ENCODE measurements at places on chromosomes 5 and 9. TPM values are rescaled to one million over a fixed set of nuclear protein-coding genes. Genes with fewer than 3 reads are reported as not detected.

- H3K36me3 ChIP-seq: no peaks in the 10 kb centered on the region
- no peak for DNase-seq
- H3K4me1 ChIP-seq: peaks cover under 1% of the 10 kb centered on the region
- no peaks in the 10 kb centered on the region for H3K27me3 ChIP-seq
Measured at GRCh38 chr9:77951369-77951768, 80.2 kb downstream of the GNAQ start.

GRCh38 chr5:96016216-96016615 is 54.6 kb upstream of the ELL2 start:
- H3K27me3 ChIP-seq: no peaks in the 10 kb centered on the region
- peaks cover 10% of the 10 kb centered on the region for H3K4me1 ChIP-seq
- no peak for DNase-seq
- H3K27ac ChIP-seq: no peak overlapping the region
- no peak overlapping the region for H3K4me3 ChIP-seq

DNA sequence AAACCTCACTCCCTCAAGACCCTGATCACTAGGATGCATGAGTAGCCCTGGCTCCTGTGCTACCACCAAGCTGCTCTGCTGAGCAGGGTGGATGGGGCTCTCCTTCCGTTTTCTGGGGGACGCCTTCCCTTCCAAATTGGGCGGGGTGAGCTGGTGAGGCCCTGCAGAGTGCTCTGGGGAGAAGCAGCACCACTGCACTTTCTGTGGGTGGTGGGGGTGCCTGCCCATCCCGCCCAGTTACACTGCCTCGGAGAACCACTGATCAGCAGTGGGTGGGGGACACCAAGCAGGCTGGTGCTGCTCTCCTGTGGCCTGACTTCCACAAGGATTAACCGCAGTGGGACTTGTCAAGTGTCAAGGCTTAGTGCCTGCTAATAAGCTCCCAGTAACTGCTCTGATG is 19.0 kb downstream of the GFPT2 start:
- peaks cover 12% of the 10 kb centered on the region for H3K27me3 ChIP-seq
- no peak overlapping the region for H3K4me3 ChIP-seq
- H3K4me1 ChIP-seq: no peaks in the 10 kb centered on the region
- DNase-seq: no peak
- H3K36me3 ChIP-seq: no peaks in the 10 kb centered on the region
- no peak overlapping the region for H3K27ac ChIP-seq

GRCh38 chr9:73667749-73668148 is 516.1 kb downstream of the ANXA1 start:
- no peaks in the 10 kb centered on the region for H3K36me3 ChIP-seq
- no peak for DNase-seq
- no peaks in the 10 kb centered on the region for H3K4me1 ChIP-seq
- no peak overlapping the region for H3K27ac ChIP-seq
- H3K27me3 ChIP-seq: no peaks in the 10 kb centered on the region
- no peak overlapping the region for H3K4me3 ChIP-seq

GRCh38 chr9:82188817-82189216 is 200.2 kb downstream of the SPATA31D1 start:
- DNase-seq: no peak
- H3K36me3 ChIP-seq: no peaks in the 10 kb centered on the region
- no peak overlapping the region for H3K27ac ChIP-seq
- H3K4me1 ChIP-seq: no peaks in the 10 kb centered on the region
- H3K27me3 ChIP-seq: no peaks in the 10 kb centered on the region
- no peak overlapping the region for H3K4me3 ChIP-seq

DNA sequence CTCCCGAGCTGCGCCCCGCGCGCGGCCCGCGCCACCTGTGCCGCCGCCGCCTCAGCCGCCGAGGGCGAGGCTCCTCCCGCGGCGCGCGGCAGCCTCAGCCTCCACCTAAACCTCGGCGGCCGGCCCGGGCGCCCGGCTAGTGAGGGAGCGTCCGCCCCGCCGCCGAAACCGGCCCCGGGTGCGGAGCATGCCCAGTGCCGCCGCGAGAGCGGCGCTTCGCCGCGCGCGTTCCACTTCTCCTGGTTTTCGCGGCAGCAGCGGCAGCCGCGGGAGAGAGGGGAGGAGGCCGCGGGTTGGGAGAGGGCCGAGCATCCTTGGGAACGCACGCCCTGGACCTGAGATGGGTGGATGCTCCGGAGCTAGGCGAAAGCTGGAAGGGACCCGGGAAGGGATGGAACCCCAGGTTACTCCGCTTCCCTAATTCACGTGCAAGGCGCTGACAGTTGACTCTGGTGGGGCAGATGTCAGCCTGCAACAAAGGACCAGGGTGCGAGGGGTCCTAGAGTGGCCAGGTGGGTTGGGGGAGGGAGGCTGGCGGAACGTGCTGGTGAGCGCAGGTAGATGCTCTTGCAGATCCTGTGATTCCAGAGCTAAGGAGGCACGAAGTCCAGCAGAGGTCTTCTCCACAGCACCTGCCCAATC is at the start of gene CTNND2:
Gene CTNND2 (minus strand): TSS at position 182 of the 642 bp plus-strand sequence. CDS start 593 bp downstream, outside the sequence.
- peaks cover 31% of the 10 kb centered on the region for H3K27me3 ChIP-seq
- DNase-seq: no peak
- H3K4me3 ChIP-seq: no peak within 1 kb of the TSS

- no peak for DNase-seq
- H3K4me1 ChIP-seq: no peaks in the 10 kb centered on the region
- no peak overlapping the region for H3K4me3 ChIP-seq
- H3K27me3 ChIP-seq: no peaks in the 10 kb centered on the region
- no peak overlapping the region for H3K27ac ChIP-seq
- no peaks in the 10 kb centered on the region for H3K36me3 ChIP-seq
Measured at GRCh38 chr5:7728076-7728475, 122.9 kb downstream of the CFAP90 start.

DNA sequence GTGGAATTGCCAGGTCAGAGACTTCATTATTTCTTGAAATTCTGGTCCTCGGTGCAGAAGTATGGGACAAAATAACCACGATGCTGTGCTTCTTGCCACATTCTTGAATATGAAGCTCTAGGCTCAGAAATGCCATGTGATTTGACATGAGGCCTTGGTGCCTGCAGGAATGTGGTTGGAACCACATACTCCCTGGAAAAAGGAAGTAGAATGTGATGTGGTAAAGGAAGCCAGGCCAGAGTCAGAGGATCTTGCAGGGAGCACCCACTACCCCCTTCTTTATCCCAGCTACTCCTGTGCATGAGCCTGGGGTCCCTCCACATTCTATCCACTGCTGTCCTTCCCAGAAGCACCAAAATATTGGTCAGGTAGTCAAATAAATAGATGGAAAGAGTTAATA is 80.9 kb downstream of the FOXD1 start:
- no peak for DNase-seq
- H3K27ac ChIP-seq: no peak overlapping the region
- no peaks in the 10 kb centered on the region for H3K4me1 ChIP-seq

- no peak overlapping the region for H3K4me3 ChIP-seq
- DNase-seq: peak; percentile 66
- no peaks in the 10 kb centered on the region for H3K4me1 ChIP-seq
- no peaks in the 10 kb centered on the region for H3K36me3 ChIP-seq
- no peak overlapping the region for H3K27ac ChIP-seq
Measured at GRCh38 chr5:4879693-4880303, 260.3 kb upstream of the ADAMTS16 start.

DNA sequence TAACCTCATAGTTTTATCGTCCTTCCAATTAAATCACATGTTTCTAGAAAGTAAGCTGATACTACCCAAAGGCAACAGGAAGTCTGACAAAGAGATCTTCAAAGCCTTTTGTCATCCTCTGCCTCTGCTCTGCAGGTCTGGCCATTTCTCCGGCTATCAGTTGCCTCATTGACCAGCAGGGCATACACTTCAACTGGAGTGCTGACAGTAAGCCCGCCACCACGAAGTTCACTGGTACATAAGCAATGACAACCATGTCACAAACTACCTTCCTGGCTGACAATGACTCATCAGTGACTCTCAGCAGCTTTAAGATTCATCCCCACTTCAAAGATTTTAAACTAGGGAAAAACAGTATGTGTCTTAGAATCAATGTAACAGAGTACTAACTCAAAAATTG is 20.6 kb downstream of the SPTLC1 start:
- peaks cover 50% of the 10 kb centered on the region for H3K4me1 ChIP-seq
- peak; percentile 42 for DNase-seq
- no peaks in the 10 kb centered on the region for H3K27me3 ChIP-seq
- peak overlapping the region; percentile 86 for H3K27ac ChIP-seq
- H3K4me3 ChIP-seq: no peak overlapping the region
- peaks cover 48% of the 10 kb centered on the region for H3K36me3 ChIP-seq

GRCh38 chr5:37249815-37250164 is 614 bp upstream of the CPLANE1 start:
- no peak for DNase-seq
- H3K27me3 ChIP-seq: no peaks in the 10 kb centered on the region
- peak overlapping the region; percentile 81 for H3K4me3 ChIP-seq
- H3K27ac ChIP-seq: peak overlapping the region; percentile 82
- H3K36me3 ChIP-seq: peaks cover 4% of the 10 kb centered on the region

- peaks cover 74% of the 10 kb centered on the region for H3K36me3 ChIP-seq
- H3K27ac ChIP-seq: peak overlapping the region; percentile 46
- no peaks in the 10 kb centered on the region for H3K27me3 ChIP-seq
Measured at GRCh38 chr5:172148381-172148780, 39.6 kb downstream of the STK10 start.

DNA sequence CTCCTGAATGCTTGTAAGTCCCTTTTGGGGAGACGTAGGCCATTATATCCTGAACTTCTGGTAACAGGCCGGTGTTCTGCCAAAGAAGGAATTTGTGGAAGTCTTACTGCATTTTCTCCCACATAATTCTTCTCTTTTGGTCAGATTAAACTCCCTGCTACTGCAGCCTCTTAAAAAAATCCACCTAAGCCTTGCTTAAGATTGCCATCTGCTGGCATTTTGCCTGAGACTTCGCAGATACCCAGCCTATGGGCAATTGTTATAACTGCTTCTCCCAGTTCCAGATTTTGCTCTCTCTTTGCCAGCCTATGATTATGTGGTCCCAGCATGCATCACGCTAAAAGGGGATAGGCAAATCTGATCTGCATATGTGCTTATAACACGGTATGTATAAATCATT is 391.6 kb upstream of the CHD1 start:
- H3K27ac ChIP-seq: no peak overlapping the region
- H3K4me1 ChIP-seq: no peaks in the 10 kb centered on the region
- H3K4me3 ChIP-seq: no peak overlapping the region
- no peaks in the 10 kb centered on the region for H3K27me3 ChIP-seq

- peak overlapping the region; percentile 49 for H3K27ac ChIP-seq
- H3K27me3 ChIP-seq: peaks cover 18% of the 10 kb centered on the region
- H3K4me1 ChIP-seq: peaks cover 57% of the 10 kb centered on the region
- peak overlapping the region; percentile 71 for H3K4me3 ChIP-seq
Measured at GRCh38 chr5:177496727-177497291, 595 bp downstream of the PDLIM7 start.

DNA sequence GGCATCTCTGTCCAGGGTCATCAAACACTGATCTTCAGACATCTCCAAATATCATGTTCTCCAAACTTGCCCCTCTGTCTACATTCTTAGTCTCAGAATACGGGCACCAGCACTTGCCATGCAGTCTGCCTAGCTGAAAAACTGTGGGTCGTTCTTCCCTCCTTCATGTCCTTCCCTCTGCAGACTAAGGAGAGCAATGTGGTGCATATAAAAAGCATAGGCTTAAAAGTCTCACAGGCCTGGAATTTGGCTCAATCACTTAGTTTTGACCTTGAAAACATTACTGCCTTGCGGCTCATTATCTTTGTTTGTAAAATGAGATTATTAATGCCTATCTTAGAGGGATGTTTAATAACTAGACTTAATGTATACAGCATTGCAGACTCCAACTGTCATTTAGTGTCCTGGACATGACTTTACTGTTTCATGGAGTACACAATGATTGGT is 362.8 kb downstream of the NPR3 start:
- no peak overlapping the region for H3K4me3 ChIP-seq
- H3K27me3 ChIP-seq: no peaks in the 10 kb centered on the region
- H3K36me3 ChIP-seq: no peaks in the 10 kb centered on the region

DNA sequence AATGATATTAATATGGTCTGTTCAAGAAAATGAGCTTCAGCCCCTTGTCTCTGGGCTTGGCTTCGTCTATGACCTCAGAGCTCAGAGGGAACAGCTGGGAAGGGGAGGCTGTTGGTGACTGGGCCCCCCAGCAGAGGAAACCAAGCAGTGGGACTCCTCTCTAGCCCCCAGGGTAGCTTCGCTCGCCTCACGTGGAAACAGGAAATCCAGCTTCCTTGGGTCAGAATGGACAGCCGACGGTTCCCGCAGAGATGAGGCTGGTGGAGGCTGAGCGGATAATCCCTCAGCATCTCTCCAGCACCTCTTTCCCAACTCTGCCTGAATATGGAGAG is 37.2 kb upstream of the ICE1 start:
- no peak overlapping the region for H3K27ac ChIP-seq
- no peak overlapping the region for H3K4me3 ChIP-seq
- H3K4me1 ChIP-seq: no peaks in the 10 kb centered on the region
- H3K27me3 ChIP-seq: no peaks in the 10 kb centered on the region

GRCh38 chr5:130536691-130537090 is 628.4 kb downstream of the HINT1 start:
- no peak for DNase-seq
- H3K4me3 ChIP-seq: no peak overlapping the region
- no peak overlapping the region for H3K27ac ChIP-seq

GRCh38 chr9:34437006-34437925 is 21.1 kb downstream of the FAM219A start:
- no peak overlapping the region for H3K27ac ChIP-seq
- peaks cover 7% of the 10 kb centered on the region for H3K4me1 ChIP-seq
- H3K36me3 ChIP-seq: no peaks in the 10 kb centered on the region
- no peak overlapping the region for H3K4me3 ChIP-seq
- no peaks in the 10 kb centered on the region for H3K27me3 ChIP-seq

GRCh38 chr5:133294380-133294779 is 242.6 kb downstream of the HSPA4 start:
- H3K4me3 ChIP-seq: no peak overlapping the region
- H3K36me3 ChIP-seq: no peaks in the 10 kb centered on the region
- H3K4me1 ChIP-seq: peaks cover 9% of the 10 kb centered on the region
- H3K27me3 ChIP-seq: no peaks in the 10 kb centered on the region
- no peak overlapping the region for H3K27ac ChIP-seq

GRCh38 chr5:148595697-148596096 is 58.6 kb downstream of the HTR4 start:
- no peaks in the 10 kb centered on the region for H3K36me3 ChIP-seq
- H3K27me3 ChIP-seq: peaks cover 4% of the 10 kb centered on the region
- no peak overlapping the region for H3K4me3 ChIP-seq
- no peak overlapping the region for H3K27ac ChIP-seq
- no peak for DNase-seq
- no peaks in the 10 kb centered on the region for H3K4me1 ChIP-seq

GRCh38 chr5:145233461-145233860 is 601.7 kb downstream of the PRELID2 start:
- H3K27me3 ChIP-seq: no peaks in the 10 kb centered on the region
- no peak for DNase-seq
- H3K36me3 ChIP-seq: no peaks in the 10 kb centered on the region
- H3K4me1 ChIP-seq: no peaks in the 10 kb centered on the region

- no peak overlapping the region for H3K27ac ChIP-seq
- no peak for DNase-seq
- no peaks in the 10 kb centered on the region for H3K36me3 ChIP-seq
Measured at GRCh38 chr5:90909101-90909503, 350.5 kb downstream of the ADGRV1 start.

The ESM1 gene
- total RNA-seq: not detected

The PCDHGA11 gene
- total RNA-seq: 0.05 TPM

The SLC1A1 gene
- 0.13 TPM for total RNA-seq

The FCN1 gene
- total RNA-seq: not detected

The NINJ1 gene
- total RNA-seq: 20.8 TPM

The TENT4A gene
- total RNA-seq: 45.5 TPM

The SPINK6 gene
- not detected for total RNA-seq

The ROPN1L gene
- total RNA-seq: 2.2 TPM

The PCDHB13 gene
- not detected for total RNA-seq

Measured in activated CD8-positive, alpha-beta T cell treated with anti-CD3 and anti-CD28 coated beads, Interleukin-2, amount 10 ng/mL, durations not matched to agents 7 days and 5 days (primary cell).